ENCODE measurements at places on chromosomes 2 and 18.

GRCh38 chr2:78281164-78281563, 744.3 kb upstream of the REG3G start:
- no peak overlapping the region for H3K27ac ChIP-seq
- no peak overlapping the region for H3K4me3 ChIP-seq

- H3K36me3 ChIP-seq = no peaks in the 10 kb centered on the region
- H3K27me3 ChIP-seq = peaks cover 75% of the 10 kb centered on the region
- DNase-seq = no peak
- H3K4me1 ChIP-seq = peaks cover 3% of the 10 kb centered on the region
- no peak overlapping the region for H3K27ac ChIP-seq
Observed at GRCh38 chr2:120344976-120345581, 857 bp upstream of the INHBB start.

GRCh38 chr2:113709022-113709421, 47.4 kb downstream of the SLC35F5 start:
- peaks cover 4% of the 10 kb centered on the region for H3K36me3 ChIP-seq
- no peak overlapping the region for H3K4me3 ChIP-seq
- H3K4me1 ChIP-seq = no peaks in the 10 kb centered on the region
- DNase-seq = no peak
- no peak overlapping the region for H3K27ac ChIP-seq

- no peak overlapping the region for H3K27ac ChIP-seq
- no peaks in the 10 kb centered on the region for H3K36me3 ChIP-seq
- no peak overlapping the region for H3K4me3 ChIP-seq
Observed at GRCh38 chr2:47250586-47251403, 95.7 kb upstream of the STPG4 start.

- no peak overlapping the region for H3K27ac ChIP-seq
- H3K4me3 ChIP-seq = no peak overlapping the region
- peaks cover 3% of the 10 kb centered on the region for H3K4me1 ChIP-seq
- no peak for DNase-seq
- H3K27me3 ChIP-seq = no peaks in the 10 kb centered on the region
Observed at GRCh38 chr2:168439536-168439935, 16.5 kb upstream of the CERS6 start.

DNA sequence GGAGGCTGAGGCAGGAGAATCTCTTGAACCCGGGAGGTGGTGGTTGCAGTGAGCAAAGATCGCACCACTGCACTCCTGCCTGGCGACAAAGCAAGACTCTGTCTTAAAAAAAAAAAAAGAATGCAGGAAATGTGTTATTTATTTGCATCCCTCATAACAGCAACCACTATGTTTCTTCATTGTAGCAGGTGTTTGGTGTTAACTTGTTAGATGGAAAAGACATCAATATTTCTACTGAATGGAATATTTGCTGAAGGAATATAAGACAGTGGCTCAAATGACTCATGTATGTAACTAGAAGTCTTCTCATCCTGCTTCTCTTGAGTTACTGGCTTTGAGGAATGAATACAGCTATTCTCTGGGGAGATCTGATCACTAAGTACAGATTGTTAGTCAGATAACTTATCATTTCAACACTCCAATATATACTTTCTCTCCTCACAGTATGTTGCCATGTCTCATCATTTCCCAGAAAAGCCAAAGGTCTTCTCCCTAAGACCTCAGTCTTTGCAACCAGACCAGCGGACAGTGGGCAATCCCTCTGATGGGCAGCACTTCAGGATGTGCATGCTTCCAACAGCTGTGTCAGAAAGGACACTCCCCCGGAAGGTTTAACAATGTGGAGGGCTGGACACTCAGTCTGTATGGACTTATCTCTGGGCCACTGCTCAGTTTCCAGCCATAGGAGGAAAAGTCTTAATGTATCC, 104.4 kb upstream of the STK17B start:
- H3K27ac ChIP-seq = no peak overlapping the region
- H3K36me3 ChIP-seq = no peaks in the 10 kb centered on the region
- H3K4me3 ChIP-seq = no peak overlapping the region

- no peaks in the 10 kb centered on the region for H3K27me3 ChIP-seq
- no peak for DNase-seq
- H3K27ac ChIP-seq = no peak overlapping the region
- H3K4me3 ChIP-seq = no peak overlapping the region
- no peaks in the 10 kb centered on the region for H3K4me1 ChIP-seq
- H3K36me3 ChIP-seq = no peaks in the 10 kb centered on the region
Observed at GRCh38 chr2:148764815-148765214, 110.2 kb upstream of the KIF5C start.

GRCh38 chr2:85852937-85853498, 35.8 kb downstream of the ST3GAL5 start:
- no peak overlapping the region for H3K4me3 ChIP-seq
- no peaks in the 10 kb centered on the region for H3K27me3 ChIP-seq
- peaks cover 5% of the 10 kb centered on the region for H3K36me3 ChIP-seq
- no peak for DNase-seq
- H3K4me1 ChIP-seq = peaks cover 8% of the 10 kb centered on the region
- no peak overlapping the region for H3K27ac ChIP-seq

DNA sequence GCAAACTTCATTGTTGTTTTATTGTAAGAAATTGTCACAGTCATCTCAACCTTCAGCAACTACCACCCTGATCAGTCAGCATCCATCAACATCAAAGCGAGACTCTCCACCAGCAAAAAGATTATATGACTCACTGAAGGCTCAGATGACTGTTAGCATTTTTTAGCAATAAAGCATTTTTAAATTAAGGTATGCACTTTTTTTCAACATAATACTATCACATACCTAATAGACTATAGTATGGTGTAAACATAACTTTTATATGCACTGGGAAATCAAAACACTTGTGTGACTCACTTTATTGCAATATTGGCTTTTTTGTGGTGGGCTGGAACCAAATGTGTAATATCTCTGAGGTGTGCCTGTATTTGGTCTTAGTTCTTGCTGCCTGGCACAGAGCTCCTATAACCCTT, 15.6 kb downstream of the SCN1A start:
- no peaks in the 10 kb centered on the region for H3K4me1 ChIP-seq
- no peak for DNase-seq
- no peak overlapping the region for H3K4me3 ChIP-seq
- H3K27me3 ChIP-seq = no peaks in the 10 kb centered on the region
- no peak overlapping the region for H3K27ac ChIP-seq

DNA sequence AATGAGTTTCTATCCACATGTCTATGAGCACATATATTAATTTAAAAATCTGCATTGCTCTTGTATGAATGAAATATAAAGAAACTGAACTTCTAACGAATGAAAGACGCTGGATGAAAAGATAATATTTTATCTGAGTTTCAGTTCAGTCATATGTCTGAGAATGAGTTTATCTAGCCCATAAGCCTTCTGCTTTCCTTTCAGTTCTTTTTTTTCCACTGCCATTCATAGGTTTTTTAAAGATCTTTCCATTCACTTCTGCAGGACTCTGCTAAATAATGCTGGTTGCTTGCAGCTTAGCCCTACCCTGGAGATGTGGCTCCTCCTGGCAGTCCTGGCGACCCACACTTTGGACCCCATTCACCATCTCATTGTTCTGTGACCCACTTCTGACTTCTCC, 109.0 kb downstream of the BCL2 start:
- no peak overlapping the region for H3K4me3 ChIP-seq
- DNase-seq = no peak

DNA sequence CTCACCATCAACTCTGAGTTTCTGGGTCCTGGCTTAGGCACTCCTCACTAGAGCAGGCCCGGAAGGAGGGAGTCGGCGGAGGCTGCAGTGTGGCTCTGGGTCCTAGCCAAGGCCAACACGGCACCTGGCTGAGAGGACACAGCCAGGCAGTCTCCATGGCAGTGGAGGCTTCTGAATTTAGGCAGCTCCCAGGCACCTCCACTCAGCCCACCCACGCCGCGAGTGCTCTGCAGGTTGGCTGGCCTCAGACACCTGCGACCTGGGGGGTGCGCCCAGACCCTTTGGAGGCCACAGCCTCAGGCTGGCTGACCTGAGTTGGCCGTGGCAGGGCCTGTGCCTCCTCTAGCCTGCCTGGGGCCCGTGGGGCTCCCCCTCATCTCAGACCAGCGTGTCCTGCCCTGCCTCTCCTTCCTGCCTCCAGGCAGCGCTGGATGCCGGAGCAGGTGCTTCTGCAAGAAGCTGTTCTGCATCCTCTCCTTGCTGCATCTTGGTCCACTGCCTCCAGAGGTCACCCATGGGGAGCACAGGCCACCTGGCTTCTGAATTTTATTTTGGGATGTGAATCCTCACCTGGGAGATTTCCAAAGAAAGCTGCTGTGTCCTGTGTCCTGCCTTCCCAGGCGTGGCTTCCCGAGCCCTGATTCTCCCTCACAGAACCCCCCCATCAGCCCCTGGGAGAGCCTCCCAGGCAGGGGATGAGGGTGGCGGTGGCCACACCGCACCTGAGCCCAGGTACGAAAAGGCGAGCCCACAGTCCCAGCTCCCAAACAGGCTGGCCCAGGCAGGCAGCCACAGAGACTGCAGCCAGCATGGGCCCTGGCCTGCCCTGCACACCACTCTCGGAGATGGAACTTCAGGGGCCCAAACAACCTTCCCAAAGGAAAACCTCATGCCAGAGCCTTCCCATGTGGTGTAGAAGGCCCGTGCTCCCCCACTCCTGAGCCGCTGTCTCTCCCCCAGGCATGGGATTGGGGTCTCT, 23.4 kb downstream of the AQP12A start:
- no peaks in the 10 kb centered on the region for H3K36me3 ChIP-seq
- H3K27ac ChIP-seq = no peak overlapping the region
- no peaks in the 10 kb centered on the region for H3K4me1 ChIP-seq
- no peak overlapping the region for H3K4me3 ChIP-seq

DNA sequence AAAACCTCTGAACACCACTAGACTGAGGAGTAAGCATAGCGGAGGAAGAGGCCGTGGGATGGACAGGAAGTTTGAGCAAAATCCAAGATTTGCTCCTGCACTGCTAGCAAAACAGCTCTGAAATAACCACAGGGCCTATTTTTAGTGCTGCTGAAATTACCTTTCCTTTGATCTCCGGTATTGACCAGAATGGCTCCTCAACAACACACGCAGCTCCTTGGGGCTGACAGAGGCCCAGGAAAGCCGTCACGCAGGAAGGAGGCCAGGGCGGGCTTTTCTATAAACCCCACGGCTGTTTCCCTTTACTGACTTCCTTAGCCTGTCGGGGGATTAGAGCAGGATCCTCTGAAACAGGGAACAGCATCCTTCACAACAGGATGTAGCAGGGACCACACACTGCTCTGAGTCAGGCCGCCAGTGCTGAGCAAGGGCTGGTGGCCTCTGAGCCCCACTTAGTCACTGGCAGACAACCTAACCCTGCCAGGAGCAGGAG, 80.8 kb upstream of the LCLAT1 start:
- H3K4me3 ChIP-seq = no peak overlapping the region
- peaks cover 12% of the 10 kb centered on the region for H3K4me1 ChIP-seq
- no peak overlapping the region for H3K27ac ChIP-seq

DNA sequence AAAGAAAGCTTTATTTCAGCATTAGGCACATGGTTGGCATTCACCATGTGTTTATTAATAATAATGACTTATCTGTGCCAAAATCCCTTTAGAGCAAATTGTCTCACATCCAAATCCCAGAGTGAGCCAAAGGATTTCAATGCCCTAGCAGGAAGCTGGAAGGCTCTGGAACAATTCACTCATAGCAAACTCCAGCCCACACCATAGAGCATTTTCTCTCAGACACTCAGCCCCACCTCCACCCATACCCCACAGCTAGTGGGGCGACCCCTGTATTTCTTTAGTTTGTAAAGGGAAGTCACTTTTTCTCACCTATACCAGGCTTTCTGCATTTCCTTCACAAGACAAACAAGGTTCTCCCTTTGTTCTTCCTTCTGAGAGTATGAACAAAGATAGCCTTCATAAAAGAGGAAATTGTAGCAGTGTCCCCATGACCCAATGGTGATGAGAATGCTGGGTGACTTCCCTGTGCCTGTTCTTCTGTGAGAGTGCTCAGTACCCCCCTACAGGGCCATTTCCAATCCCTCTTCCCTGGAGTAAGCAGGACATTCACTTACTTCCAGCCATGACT, 100.1 kb upstream of the APCDD1 start:
- no peak for DNase-seq
- no peaks in the 10 kb centered on the region for H3K4me1 ChIP-seq
- no peaks in the 10 kb centered on the region for H3K27me3 ChIP-seq
- no peaks in the 10 kb centered on the region for H3K36me3 ChIP-seq
- H3K27ac ChIP-seq = no peak overlapping the region

GRCh38 chr2:127096718-127097470, 10.1 kb downstream of the BIN1 start:
- no peak for DNase-seq
- H3K27ac ChIP-seq = no peak overlapping the region
- H3K36me3 ChIP-seq = no peaks in the 10 kb centered on the region
- no peaks in the 10 kb centered on the region for H3K27me3 ChIP-seq
- H3K4me3 ChIP-seq = no peak overlapping the region

GRCh38 chr2:67516899-67517530, 119.9 kb downstream of the ETAA1 start:
- no peak overlapping the region for H3K4me3 ChIP-seq
- H3K27ac ChIP-seq = no peak overlapping the region
- no peak for DNase-seq
- H3K36me3 ChIP-seq = no peaks in the 10 kb centered on the region
- no peaks in the 10 kb centered on the region for H3K27me3 ChIP-seq
- peaks cover 13% of the 10 kb centered on the region for H3K4me1 ChIP-seq

Data from keratinocyte (primary cell).